ENCODE measurements at places on chromosomes 3 and 15.

DNA sequence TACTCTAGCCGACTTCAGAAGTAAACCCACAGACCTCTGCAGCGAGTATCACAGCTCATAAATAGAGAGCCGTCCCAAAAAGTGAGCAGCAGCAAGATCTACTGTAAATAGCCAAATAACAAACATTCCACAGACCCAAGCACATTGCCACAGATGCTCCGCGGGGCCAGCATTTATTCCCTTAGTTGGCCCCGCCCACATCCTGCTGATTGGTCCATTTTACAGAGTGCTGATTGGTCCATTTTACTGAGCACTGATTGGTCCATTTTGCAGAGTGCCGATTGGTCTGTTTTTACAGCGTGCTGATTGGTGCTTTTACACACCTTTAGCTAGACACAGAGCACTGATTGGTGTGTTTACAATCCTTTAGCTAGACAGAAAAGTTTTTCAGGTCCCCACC, 17.3 kb upstream of the GABRB3 start:
- no peak for DNase-seq

- no peak for DNase-seq
Measured at GRCh38 chr3:107555359-107555758, 32.6 kb downstream of the BBX start.

- no peak for DNase-seq
Measured at GRCh38 chr3:20125289-20125688, 60.7 kb downstream of the SGO1 start.

DNA sequence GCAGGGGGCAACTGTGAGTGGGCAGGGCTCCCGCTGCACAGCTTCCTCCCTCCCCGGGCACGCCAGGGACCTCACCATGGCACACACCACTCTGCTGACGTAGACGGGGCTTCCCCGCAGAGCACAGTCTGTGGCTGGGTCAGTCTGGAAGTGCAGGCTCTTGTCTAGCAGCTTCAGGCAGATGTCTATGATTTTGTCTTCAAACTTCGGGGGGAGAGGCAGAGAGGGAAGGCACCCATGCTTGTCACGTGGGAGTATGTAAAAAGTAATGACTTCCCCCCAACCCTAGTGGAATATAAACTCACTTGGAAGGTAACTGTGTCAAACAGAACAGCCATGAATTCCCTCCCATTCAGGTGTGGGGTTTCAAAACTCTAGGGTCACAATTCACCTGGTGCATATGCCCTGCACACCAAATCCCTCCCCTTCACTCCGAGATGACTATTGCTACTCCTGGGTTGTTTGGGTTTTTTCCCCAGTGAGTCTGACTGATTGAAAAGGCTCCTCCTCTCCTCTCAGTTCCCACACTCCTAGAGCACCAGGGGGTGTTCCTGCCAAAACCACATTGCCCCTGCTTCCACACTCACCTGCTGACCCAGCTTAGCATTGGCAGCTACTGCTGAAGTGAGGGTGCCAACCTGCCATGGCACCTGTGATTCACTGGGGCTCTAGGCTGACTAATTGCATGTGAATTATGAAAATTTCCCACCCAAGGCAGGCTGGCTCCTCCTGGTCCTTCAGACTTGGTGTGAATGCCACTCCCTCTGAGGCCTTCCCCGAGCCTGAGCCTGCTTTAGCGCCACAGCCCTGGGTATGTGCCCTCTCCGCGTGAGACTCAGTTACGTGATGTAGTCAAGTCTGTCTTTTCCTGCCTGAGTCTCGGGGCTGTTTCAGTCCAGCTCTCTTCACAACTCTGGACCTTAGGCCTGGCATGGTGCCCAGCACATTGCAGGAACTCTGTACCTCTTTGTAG, 13.0 kb downstream of the TGM5 start:
- DNase-seq = peak; percentile 29

- DNase-seq = no peak
Measured at GRCh38 chr3:144296808-144297207, 325.2 kb downstream of the DIPK2A start.

DNA sequence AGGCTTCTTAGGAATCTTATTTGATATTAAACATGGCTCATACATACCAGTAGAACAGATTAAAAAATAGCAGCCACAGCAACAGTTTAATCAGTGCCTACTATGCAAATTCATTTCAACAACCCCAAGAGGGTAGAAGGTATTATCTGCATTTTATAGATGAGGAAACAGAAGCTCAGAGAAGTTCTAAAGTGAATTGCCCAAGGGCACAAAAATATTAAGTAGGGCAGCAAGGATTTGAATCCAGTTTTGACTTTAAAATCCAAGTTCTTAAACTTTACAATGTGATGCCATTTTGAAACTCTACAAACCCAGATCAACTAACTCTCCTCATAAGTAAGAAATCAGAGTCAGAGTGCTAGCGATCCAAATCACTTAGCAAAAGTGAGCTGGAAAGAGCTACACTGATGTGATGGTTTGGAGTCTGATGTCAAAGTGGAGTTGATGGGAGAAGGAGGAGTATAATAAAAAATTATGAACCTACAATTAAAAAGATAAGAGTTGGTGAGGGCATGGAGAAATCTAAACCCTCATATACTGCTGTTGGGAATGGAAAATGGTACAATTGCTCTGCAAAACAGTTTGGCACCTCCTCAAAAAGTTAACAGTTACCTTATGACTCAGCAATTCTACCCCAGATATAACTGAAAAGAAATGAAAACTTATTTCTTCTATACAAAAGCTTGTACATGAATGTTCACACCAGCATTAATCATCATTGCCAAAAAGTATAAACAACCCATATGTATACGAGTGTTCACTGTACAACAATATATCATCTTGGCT, 51.0 kb upstream of the PLXND1 start:
- no peak for DNase-seq

DNA sequence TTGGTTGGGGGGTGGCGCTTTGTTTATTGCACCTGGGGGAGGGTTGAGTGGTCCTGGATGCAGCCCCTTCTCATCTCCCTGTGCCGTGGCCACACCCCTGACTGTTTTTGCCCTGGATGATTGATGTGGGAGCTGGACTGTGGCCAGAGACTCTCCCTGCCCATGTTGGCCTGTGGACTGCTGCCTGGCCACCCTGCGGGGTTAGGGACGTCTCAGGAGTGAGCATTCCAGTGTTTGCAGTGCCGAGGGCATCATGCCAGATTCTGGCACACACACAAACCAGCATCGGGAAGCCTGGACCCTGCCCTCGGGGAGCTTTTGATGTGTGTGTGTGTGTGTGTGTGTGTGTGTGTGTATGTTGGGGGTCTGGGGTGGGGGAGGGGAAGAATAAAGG, 15.8 kb downstream of the APBA2 start:
- no peak for DNase-seq

GRCh38 chr3:187334904-187335303, 33.3 kb upstream of the RTP4 start:
- no peak for DNase-seq

DNA sequence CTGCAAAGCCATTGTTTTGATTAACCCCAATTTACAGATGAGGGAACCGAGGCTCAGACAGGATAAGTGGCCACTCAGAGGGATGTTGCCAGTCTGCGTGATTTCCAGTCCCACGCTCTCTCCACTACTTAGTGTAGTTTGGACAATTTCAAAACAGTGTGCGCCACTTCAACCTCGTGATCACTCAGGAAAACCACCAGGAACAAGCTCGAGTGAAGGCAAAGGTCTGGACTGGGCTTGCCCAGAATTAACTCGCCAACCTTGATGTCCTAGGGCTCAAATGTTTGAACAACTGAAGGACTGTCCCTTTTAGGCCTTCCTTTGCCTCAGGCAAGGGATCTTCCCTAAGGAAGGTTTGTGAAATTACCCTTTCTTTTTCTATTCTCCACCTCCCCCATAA, 124.2 kb upstream of the LMOD3 start:
- no peak for DNase-seq

GRCh38 chr3:30289324-30289723, 317.1 kb upstream of the TGFBR2 start:
- no peak for DNase-seq

- no peak for DNase-seq
Measured at GRCh38 chr15:85324202-85324601, 56.2 kb upstream of the AKAP13 start.

DNA sequence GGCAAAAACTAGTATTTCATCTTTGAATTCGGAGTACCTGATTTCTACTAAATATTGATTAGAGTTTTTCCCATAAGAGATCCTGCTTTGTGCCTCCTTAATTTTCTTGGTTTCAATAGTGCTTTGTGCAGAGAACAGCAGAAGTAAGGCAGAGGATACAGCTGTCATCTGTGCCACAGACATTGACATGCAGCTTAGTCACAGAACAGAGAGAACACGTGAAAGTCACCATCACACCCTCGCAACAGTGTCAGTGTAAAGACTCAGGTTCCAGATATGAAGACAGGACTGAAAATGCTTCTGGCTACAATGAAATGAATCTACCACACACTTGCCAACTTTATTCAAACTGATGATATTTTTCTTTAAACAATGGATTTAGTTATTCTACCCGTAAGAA, 942.8 kb upstream of the CFAP20DC start:
- DNase-seq = no peak

- DNase-seq = no peak
Measured at GRCh38 chr15:25844076-25844475, 19.1 kb downstream of the ATP10A start.
